GM04504 (cell line): ENCODE measurements at places on chromosomes 3 and 15.

DNA sequence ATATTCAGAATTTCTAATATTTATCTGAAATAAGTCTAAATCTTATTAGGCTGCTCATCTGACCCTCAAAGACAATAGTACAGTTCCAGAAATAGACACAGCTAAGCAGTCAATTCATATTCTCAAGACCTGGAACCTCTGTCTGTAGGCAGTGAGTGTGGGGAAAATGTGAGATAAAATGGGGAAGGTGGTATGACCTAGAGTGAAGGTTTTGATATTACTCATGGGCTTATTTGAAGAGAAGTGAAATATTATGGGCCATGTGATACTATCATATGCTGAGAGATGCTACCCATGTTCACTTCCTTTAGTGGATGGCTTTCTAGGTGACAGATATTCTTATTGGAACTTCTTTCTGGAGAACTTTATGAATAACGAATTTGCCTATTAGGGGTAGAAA lies 33.5 kb downstream of the TGFBR2 start:
- DNase-seq: no peak

DNA sequence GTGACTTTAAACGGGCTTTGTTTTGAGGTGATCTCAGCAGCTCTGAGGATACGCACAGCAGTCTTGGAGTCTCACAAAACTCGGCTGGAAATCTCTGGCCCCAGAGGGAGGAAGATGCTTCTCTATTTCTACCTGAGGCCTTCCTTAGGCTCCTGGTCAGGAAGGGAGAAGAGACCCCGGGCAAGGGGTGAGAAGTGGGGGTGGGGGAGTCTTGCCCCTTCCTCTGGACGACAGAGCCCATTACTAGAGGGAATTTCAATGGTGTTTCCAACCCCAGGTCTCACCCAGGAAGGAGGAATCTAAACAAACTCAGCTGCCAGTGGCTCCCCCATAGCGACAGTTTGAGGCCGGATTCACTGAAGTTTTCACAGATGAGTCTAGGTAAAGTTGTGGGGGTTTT lies 37.4 kb upstream of the PCSK6 start:
- no peak for DNase-seq

DNA sequence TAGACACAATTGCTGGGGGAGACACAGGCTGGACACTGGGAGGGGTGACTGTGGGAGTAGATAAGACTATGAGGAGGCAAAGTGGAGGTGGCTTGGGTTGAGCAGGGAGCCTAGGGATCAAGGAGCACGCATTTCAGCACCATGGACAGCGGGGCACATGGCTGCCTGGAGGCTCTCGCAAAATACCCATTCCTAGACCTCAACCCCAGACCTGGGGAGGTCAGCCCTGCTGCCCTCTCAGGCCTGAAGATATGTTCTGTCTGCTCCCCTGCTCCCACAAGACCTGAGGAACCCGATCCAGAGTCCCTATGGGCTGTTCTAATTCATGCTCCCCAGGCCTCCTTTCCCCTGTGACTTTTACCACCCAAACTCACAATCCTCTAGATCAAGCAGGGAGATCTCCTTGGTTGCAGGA lies 16.0 kb upstream of the CPEB1 start:
- peak; percentile 9 for DNase-seq

- DNase-seq: no peak
Observed at GRCh38 chr3:129614927-129615363, 8.5 kb upstream of the PLXND1 start.

DNA sequence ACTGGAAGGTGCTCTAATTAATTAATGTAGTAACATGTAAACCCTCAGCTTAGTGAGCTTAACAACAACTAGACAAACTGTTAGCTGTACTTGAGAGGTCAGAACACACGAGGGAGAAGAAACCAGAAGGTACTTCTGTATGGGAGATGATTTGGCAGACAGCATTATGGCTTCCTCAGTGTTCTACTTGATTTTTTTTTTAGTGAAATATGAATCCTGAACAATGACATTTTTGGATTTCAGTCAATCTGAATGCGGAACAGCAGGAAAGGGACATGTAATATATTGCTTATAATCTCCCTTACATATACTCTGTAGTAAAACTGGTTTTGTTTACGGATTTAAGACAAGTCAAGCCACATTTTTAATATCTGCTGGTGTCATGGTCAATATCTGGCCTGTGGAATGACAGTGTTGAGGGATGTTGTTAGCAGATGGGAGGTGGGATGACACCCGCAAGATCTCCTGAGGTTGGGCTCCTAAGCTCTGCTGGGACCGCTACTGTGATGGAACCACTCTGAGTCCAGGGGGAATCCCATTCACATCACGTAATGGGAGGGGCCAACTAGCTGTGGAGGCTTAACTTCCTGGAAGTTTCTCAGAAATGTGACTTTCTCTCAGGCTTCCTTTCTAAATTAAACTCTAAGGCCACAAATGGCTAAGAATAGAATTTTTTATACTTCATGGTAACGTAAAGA lies 18.7 kb downstream of the TNFAIP8L3 start:
- DNase-seq: no peak

DNA sequence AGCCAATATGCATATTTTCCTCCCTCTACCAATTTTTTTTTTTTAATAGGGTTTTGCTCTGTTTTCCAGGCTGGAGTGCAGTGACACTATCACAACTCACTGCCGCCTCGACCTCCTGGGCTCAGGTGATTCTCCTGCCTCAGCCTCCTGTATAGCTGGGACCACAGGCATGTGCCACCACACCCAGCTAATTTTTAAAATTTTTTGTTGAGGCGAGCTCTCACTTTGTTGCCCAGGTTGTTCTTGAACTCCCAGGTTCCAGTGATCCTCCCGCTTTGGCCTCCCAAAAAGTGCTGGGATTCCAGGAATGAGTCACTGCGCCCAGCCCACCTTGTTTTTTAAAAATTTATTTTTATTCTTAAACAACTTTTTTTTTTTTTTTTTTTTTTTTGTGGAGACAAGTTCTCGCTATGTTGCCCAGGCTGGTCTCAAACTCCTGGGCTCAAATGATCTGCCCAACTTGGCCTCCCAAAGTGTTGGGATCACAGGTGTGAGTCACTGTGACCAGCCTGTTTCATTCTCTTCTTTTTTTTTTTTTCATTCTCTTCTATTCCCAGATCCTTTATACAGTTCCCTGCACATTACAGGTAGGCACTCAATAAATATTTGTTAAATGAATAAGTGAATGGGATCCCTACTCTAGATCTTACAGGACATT lies 40.5 kb upstream of the PIK3CB start:
- DNase-seq: no peak

GRCh38 chr3:23701716-23702597 lies 103.8 kb upstream of the UBE2E1 start:
- DNase-seq: no peak
